ENCODE measurements at places on chromosomes 4 and X. TPM values are rescaled to one million over a fixed set of nuclear protein-coding genes. Genes with fewer than 3 reads are reported as not detected.

The ARHGAP4 gene
- 51.5 TPM for total RNA-seq

The HTRA3 gene
- not detected for total RNA-seq

The SCFD2 gene
- total RNA-seq, result 9.4 TPM

The CENPVL2 gene
- total RNA-seq, result not detected

The SLIT2 gene
- total RNA-seq, result not detected

The UGT2B10 gene
- not detected for total RNA-seq

The TMPRSS11B gene
- total RNA-seq, result not detected

The ARSJ gene
- total RNA-seq, result 0.95 TPM

The SPANXD gene
- total RNA-seq, result not detected

The CFI gene
- not detected for total RNA-seq

The CNGA1 gene
- 0.43 TPM for total RNA-seq

The DNAAF6 gene
- not detected for total RNA-seq

The GBA3 gene
- total RNA-seq, result not detected
